ENCODE measurements at places on chromosomes 2 and 18.

- DNase-seq, result no peak
Observed at GRCh38 chr2:157364257-157364974, 38.8 kb upstream of the ERMN start.

DNA sequence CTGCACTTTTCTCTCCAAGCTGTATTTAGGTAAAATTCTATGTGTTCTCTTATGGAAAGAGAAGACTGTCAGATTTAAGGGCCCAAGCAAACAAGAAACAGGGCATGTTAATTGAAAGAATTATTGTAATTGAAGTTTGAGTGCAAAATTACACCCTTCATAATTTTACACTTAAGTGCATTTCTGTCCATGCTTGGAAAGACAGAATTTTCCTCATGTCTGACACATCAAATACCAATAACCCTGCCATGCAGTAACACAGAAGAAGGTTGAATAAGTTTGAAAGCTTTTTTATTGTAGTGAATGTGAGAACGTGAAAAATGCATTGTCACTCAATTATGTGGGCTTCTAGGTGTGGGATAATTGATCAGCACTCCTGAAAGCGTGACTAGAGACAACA lies 52.9 kb upstream of the PARD3B start:
- no peak for DNase-seq

DNA sequence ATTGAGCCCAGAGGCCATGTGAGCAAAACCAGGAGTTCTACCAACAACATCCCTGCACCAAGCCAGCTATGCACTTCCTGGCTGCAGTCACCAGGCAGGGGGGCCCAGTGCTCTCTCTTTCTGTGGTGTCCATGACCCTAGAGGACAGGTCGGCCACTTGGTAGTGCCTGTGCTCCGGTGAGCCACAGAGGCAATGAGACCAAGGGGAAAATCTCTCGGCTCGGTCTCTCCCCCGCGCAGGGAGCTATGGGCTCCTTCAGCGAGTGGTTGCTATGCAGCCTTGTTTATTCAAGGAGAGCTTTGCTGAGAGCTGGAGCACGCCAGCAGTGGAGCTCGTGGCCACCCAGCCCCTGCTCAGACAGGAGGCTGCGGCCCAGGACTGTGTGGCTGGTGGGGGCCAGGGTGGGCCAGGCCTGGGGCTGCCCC lies at the start of gene TOGARAM2:
TSS of gene TOGARAM2 (plus strand) at position 283 of the 426 bp plus-strand sequence. CDS start 13,537 bp downstream, outside the sequence.
- DNase-seq, result no peak

GRCh38 chr2:203578759-203579643 lies 43.9 kb upstream of the RAPH1 start:
- DNase-seq, result no peak

DNA sequence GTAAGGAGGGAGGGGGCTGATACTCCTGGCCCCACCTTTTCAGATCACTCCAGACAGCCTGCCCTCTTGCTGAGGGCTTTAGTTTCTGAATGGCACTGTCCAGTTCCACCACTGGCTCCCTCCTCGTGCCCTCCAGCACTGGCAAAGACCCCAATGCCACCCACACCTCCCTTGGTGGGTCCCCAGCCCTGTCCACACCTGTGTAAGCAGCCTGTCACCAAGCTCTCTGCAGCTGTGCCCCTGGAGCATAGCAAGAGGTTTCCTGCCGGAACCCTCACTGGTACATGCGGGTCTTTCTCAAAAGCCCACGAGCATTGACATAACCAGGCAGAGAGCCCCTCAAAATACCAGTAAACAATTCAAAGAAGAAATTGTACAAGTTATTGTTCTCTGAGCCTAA lies 17.6 kb upstream of the KIF1A start:
- DNase-seq, result no peak

GRCh38 chr18:79382681-79383387 lies 12.9 kb upstream of the NFATC1 start:
- DNase-seq, result no peak

Measured in NCI-H524 (cell line).